ENCODE measurements at places on chromosomes 13 and 19. TPM values are rescaled to one million over a fixed set of nuclear protein-coding genes. Genes with fewer than 3 reads are reported as not detected.

- DNase-seq: no peak
Measured at GRCh38 chr19:50750010-50750409, 20.3 kb upstream of the GPR32 start.

DNA sequence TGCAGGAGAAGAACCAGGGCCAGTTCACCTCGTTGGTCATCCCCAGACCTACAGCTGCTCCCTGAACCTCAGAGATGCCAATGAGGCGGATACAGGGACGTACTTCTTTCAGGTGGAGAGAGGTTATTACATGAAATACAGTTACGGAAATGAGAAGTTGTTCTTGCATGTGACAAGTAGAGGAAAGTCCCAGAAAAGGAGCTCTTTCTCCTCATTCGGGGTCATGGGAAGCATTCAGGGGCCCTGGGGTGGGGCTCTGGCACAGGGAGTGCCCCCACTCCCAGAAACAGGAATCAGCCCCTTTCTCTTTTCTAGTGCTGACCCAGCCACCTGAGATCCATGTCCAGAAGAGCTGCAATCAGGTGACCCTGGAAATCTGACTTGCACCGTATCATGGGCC is 4.5 kb upstream of the SIGLEC9 start:
- DNase-seq: no peak

Gene RFPL4AL1
- total RNA-seq: not detected

Gene CTXN1
- total RNA-seq: 3.7 TPM

Gene CYP2S1
- total RNA-seq: 4.5 TPM

Measured in omental fat pad (tissue), 4 donors.